Non-pigmented ciliary epithelial cell (primary cell): ENCODE measurements at places on chromosomes 16 and 17.

- DNase-seq = no peak
Observed at GRCh38 chr16:86033016-86033474, 134.1 kb downstream of the IRF8 start.

- no peak for DNase-seq
Observed at GRCh38 chr17:66508896-66509844, 206.8 kb downstream of the PRKCA start.

DNA sequence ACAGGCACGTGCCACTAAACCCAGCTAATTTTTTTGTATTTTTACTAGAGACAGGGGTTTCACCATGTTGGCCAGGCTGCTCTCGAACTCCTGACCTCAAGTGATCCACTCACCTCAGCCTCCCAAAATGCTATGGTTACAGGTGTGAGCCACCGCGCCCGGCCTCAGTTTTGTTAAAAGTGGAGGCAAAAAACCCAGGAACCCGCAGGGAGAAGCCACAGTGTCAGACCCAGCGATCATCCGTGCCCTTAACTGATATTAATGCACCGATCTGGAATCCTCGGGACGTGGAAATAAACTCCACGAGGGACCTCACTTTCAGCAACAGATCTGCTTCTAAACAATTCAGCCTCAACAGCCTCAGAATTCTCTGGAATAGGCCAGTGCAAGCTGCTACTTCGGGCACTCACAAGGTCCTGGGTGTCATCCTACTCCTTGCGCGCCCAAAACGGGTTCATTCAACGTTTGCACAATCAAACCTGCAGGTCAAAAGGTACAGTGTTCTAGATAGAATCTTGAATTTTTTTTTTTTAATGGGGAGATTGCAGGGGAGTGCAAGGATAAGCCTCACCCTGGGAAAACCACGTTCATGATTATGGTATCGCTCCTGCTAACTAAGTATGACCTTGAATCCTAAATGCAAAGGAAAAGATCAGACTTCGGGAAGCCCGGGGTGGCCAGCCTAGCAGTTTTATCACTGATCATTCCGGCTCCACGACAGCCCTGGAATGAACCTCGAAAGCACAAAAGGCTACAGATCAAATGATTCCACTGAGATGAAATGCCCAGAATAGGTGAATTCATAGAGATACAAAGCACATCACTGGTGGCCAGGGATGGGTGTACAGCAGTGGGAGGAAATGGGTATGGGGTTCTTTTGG lies 22.4 kb downstream of the LITAF start:
- no peak for DNase-seq

DNA sequence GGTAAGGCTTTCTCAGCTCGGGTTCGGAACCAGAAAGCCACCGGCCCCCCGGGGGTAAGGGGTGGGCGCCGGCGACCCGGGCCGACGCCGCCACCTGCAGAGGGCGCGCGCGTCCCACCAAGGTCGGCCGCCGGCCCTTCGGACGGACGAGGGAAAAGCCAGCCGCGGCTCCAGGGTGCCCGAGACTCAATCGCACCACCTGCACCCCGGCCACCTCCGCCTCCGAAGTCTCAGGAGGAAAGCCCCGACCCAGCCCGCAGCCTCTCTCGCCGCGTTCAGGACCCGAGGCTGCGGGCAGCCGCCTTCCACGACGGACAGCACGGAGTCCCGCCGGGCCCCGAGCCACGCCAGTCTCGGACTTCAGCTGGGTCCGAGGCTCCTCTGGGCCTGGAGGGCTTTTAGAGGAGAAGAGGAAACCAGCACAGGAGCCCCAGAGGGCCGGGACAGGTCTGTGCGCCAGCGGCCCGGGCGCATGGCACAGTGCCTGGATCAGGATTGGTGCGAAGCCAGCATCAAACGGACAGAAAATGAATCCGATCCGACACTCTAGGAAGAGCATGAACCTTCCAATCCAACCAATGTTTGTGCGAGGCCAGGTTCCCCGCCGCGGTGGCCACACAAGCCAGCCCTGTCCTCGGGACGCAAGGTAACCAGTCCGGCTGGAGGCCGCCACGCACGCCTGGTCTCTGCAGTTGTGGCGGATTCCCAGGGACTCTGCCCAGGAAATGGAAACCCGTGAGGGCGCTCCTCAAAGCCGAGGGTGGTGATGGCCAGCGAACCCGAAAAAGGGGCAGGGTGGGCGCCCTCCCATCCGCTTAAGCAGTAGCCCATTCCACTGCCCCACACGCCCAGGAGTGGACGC lies 6.7 kb downstream of the CBX8 start:
- no peak for DNase-seq

- DNase-seq = no peak
Observed at GRCh38 chr16:336269-336668, 16.3 kb downstream of the AXIN1 start.

- DNase-seq = no peak
Observed at GRCh38 chr17:77214328-77214727, 73.6 kb downstream of the SEC14L1 start.

- DNase-seq = no peak
Observed at GRCh38 chr17:71417142-71417541, 703.7 kb upstream of the SOX9 start.

DNA sequence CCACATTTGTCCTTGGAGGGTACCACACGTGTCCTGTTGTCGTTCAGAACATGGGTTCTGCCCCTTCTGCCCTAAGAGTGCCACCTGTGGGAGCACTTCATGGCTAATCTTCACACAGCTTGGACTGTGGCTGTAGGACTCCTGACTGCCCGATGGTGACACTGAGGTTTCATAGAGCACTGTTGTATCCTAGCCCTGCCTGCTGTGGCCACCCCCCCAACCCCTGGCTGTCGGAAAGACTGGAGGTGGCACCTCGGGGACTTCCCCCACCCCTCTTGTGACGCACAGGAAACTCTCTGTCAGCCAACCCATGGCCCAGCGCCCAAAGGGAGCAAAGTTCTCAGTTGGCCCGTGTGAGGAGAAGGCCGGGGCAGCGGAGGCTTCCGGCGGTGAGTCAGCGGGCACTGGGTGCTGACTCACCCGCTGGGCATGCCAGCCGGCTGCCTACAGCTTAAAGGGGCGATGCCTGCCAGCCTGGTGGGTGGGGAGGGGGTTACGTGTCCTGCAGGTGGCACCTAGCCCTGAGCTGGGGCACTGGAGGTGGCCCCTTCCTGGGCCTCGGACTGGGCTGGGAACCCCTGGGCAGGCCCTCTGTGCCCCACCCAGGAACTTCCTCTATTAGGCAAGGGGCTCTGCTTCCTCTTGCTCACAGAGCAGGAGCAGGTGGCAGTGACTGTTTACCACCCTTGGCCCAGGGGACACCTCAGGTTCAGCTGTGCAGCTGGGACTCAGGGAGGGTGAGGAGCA lies 3.4 kb downstream of the MAP2K3 start:
- no peak for DNase-seq

DNA sequence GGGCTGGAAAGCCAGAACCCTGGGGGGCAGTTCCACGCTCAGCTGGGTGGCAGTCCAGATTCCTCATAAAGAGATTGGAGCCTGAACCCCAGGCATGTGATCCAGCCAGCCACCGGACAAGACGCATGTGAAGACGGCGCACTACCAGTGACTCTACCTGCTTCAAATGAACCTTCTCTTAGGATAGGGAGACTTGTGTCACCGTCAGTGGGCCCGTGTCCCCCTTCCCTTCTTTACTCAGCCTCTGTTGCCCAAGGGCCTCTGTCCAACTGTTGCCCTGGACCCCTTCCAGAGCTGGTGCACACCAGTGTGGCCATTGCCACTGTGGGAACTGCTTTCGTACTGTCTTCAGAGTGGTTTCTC lies 18.2 kb downstream of the CLUAP1 start:
- DNase-seq = no peak

GRCh38 chr17:58262149-58262548 lies 18.6 kb downstream of the MPO start:
- no peak for DNase-seq

GRCh38 chr17:49920030-49920769 lies 48.8 kb upstream of the DLX4 start:
- no peak for DNase-seq

DNA sequence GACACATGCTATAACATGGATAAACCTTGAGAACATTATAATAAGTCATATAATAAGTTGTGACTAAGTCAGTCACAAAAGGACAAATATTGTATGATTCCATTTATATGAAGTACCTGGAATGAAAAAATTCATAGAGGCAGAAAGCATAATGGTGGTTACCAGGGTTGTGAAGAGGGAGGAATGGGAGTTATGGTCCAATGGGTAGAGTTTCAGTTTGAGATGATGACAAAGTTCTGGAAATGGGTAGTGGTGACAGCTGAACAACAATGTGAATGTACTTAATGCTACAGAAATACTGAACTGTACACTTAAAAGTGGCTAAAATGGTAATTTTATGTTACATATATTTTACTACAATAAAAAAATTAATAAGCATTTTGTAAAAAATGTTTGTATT lies 49.7 kb downstream of the MYO1D start:
- DNase-seq = no peak

- DNase-seq = no peak
Observed at GRCh38 chr17:59765038-59765437, 57.6 kb downstream of the VMP1 start.

DNA sequence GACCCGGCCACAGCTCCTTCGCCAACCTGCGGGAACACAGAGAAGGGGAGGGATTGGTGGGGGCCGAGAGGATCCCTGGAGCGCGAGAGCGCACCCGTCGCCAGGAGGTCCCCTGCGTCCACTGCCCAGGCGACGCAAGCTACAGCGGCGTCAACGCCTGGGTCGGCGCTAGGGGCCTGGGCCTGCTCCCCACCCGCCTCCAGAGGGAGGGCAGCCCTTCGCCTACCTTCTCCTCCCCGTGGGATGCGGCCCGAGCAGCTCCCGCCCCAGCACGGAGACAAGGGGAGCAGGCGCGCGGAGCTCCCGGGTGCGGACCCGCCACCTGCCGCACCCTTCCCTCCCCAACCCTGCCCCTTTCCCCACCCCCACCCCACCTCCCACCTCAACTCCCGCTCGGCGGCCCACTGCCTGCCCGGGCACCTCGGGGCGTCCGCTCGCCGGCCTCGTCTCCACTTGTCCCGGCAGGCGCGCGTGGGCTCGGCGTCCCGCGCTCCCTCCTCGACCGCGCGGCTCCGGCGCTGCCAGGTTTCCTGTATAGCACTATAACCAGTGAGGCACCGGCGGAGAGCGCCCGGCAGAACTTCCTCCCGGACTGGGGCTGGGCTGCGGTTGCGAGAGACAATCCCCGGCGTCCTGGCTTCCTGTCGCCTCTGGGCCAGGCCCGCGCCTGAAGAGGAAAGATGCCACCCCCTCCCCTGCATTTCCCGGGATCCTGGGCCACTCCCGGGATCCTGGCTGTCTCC lies 119.1 kb upstream of the SMURF2 start:
- DNase-seq = no peak

DNA sequence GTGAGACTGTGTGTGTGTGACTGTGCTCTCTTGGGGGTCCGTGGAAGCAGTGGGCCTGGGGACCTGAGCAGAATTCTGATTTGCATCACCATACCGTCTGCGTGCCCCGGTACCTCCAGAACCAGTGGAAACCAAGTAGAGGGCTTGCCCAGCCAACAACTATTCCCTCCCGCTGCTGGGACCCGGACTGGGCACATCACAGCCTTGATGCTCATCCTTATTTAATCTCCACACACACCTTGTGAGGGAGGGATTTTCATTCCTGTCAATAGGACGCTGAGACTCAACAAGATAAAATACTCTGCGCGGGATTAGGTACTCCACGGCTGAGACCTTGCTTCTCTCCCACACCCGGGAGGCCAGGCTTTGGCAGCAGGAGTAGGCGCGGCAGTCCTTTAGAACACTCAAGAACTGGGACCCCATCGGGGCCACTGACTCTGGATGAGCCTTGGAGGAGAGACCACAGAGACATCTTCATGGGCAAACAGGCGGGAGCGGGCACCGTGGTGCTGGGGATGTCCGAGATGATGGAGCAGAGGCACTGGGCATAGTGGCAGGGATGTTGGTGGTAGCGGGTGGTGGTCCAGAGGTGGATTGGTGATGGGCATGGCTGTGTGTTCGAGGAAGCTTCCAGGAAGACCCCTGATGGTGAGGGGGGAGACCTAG lies 208.0 kb downstream of the NTN1 start:
- no peak for DNase-seq

- no peak for DNase-seq
Observed at GRCh38 chr16:73166947-73167550, 119.1 kb upstream of the ZFHX3 start.

- no peak for DNase-seq
Observed at GRCh38 chr17:33651686-33652085, 358.6 kb upstream of the ASIC2 start.

DNA sequence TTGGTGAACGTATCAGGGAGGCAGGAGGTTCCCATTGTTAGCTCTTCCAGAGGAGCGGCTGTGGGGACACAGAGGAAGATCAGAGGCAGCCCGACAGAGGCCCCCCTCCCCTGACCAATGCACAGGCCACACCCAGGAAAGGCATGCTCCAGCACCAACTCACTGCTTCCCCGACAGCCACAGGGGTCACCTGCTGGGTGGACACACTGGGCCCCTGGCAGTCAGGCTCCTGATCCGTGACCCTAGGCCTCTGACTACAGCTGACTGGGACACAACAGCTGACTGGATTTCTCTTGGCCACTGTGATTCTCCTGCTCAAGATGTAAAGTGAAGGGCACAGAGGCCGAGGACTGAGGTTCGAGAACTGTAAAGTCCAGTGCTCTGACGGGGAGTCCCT lies 63.5 kb downstream of the IL21R start:
- no peak for DNase-seq

DNA sequence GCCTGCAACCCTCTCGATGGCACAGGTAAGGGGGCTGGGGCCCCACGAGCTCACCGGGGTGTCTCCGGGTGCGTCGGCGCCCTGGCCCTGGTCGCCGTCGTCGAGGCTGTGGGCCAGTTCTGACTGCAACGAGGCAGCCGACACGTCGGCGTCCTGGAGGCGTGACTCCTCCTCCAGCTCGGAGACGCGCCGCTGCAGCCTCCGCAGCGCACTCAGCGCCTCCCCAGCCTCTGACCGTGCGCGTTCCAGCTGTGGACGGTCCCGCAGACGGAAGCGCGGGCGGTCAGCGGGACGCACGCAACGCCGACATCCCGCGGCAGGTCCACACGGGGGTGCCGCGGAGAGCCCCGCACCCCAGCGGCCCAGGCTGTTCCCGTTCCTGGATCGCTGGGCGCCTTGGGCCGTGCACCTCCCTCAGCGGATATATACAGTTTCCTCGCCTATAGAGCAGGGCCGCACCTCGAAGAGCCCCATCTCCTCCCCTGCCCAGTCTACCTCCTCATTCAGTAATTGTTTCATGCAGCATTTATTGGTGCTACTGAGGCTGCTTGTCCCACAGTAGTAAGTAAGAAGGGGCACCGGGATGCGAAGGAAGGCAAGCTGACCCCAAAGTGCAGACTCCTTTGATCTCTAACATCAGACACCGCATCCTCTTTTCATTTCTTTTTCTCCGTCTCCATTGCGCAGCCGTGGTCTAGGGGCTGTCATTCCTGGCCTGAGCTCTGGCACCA lies 5.8 kb downstream of the THOC6 start:
- DNase-seq = no peak

- no peak for DNase-seq
Observed at GRCh38 chr17:83147280-83147679, 67.9 kb downstream of the METRNL start.

- no peak for DNase-seq
Observed at GRCh38 chr16:83355570-83356218, 452.1 kb upstream of the HSBP1 start.
